ENCODE measurements at places on chromosomes 12 and 14.

DNA sequence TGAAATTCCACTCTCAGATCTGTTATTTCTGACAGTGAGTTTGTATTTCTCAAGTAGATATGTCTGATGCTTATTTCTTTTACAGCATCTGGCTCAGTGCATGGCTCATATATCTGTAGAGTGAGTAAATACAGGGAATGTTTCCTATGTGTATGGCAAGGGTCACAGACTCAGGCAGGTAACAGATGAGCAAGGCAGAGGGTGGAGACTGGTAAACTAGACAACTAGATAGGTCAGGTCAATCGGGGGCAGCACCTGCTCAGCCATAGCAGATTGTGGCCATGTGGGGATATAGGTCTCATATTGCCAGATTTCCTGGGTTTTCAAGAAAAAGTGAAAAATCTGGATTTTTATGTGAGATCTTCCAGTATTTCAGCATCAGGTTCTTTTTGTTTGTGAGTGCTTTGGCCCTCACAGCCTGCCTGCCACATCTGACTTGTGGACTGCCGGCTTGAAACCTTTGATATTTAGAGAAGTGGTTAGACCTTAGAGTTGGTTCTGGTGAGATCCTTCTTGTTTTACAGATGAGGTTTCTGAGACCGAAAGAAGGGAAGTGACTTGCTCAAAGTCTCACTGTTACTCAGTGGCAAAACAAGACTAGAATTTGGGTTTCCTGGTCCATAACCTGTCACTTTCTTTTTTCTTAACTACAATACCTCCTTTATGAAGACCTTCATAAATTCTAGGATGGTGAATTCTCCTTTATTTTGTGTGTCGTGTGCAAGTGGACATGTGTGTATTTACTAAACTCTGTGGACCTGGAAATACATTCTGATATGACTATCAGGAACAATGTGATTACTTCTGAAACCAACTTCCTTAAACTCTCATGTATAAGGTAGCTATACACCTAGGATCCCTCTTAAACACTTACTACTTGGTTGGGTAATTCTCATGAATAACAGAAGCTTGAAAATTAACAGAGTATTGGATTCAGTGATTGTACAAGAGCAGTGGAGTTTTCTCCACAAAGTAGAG lies 34.4 kb downstream of the PROX2 start:
- DNase-seq: no peak

DNA sequence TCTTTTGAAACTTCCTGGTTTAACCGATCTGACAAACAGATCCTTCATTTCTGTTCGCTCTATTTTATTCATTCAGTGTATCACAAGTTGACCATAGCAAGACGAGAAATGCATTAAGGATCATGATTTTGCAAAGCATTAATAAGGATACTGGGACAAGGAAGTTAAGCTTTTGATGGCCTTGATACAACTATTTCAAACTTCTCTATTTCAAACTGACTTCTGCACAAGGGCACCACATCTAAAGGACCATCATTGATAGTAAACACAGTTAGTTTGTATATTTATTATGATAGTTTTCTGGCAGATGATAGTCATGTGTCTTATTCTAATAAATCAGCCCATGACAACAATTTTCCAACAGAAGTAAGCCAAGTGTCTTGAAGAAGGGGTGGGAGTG lies 25.8 kb upstream of the PLXNC1 start:
- no peak for DNase-seq

DNA sequence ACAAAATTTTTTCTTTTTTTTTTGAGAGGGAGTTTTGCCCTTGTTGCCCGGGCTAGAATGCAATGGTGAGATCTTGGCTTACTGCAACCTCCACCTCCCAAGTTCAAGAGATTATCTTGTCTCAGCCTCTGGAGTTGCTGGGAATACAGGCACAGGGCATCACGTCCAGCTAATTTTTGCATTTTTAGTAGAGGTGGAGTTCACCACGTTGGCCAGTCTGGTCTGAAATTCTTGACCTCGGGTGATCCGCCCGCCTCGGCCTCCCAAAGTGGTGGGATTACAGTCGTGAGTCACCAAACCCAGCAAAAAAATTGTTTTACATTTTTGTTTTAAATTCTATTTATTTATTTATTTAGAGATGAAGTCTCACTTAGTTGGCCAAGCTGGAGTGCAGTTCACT lies 4.7 kb upstream of the SLC2A14 start:
- DNase-seq: no peak

DNA sequence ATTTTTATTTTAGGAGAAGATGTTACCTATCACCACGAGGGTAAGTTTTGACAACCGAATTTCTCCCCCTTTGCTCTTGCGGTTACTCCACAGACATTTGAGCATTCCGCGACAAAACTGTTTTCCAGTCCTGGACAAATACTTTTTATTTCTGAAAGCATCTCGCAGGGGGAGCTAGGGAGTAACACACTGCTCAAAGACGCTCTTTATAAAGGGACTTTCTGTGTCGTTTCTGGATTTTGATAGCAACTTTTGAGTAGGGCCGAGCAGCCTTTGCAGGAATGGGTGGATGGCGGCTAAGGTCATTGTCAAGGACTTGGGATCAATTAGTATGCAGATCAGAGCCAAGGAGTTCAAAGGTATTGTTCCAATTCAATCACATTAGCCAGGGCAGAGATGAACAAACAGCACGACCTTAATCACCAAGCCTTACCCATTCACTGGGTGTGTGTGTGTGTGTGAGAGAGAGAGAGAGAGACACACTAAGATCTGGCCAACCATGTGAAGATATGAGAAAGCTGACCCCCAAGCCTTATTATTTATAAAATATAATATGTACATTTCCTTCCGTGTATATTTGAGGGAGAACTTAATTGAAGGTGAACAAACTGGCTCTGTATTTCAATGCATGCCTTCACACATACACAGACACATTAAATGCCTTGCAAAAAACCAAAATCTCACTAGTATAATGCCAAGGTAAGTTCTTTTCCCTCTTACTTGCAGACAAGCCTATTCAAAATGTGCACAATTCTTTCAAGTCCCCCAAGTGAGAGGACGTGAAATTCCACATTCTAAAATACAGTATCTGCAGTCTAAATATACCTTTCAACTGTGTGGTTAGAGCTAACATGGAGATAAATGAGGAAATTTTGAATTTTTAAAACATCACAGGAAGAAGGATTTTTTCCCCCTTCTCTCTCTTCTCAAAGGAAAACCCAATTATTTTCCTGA lies 613.8 kb downstream of the VRK1 start:
- DNase-seq: no peak

GRCh38 chr14:95920769-95921438 lies 44.3 kb downstream of the TUNAR start:
- DNase-seq: no peak

- no peak for DNase-seq
These were observed 170.6 kb downstream of the MED13L start for GRCh38 chr12:116106870-116107269.

- DNase-seq: no peak
These were observed 106.9 kb upstream of the PPFIA2 start for GRCh38 chr12:81866081-81866480.

GRCh38 chr12:88194868-88195267 lies 52.8 kb downstream of the TMTC3 start:
- no peak for DNase-seq

- DNase-seq: no peak
These were observed at the start of gene TMEM63C for GRCh38 chr14:77181603-77182437. Gene TMEM63C (plus strand): TSS chr14:77181798. CDS start chr14:77218814, 37,016 bp downstream.

DNA sequence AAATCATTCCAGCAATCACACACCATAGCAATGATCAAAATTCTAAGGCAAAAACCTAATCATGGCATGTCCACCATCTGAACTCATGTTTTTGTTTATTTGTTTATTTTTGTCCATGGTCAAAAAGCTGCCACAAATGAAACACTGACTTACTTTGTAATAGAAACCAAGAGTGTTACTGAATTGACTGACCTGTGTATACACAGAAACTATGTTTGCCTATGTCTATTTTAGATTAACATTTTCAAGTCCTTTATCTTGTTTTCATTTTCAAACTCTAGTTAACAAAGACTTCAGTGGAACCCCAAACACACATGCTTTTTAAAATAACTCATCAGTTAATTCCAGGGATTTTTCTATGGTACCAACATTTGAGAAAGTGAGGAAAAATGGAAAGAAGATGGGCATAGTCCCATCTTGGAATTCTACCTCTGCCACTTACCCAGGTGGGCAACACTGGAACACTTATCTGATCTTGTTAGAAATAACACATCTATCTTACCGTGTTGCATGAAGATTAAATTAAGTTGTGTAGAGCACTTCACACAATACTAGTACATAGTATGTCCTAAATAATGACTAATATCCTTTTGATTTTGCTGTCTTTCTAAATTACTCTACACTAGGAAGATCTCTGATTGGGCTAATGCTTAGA lies 6.4 kb downstream of the LUM start:
- DNase-seq: no peak

DNA sequence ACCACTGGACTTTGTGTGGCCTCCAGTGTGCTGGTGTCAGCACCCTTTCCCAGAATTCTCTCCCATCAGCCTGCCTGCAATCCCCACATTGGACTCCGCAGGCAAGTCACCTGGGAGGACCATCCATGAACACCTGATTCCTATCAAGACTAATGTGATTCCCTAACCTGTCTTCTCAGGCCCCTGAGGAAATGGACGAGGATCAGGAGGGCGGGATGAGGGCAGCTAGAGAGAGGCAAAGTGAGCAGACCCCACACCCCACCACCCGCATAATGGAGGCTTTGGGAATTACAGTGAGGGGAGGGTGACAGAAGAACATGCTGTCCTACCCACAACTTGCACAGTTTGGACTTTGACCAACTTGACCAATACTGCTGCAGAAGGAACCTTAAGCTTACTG lies 60.9 kb upstream of the RFX4 start:
- no peak for DNase-seq

- DNase-seq: no peak
These were observed 62.7 kb downstream of the RCOR1 start for GRCh38 chr14:102655137-102655536.

DNA sequence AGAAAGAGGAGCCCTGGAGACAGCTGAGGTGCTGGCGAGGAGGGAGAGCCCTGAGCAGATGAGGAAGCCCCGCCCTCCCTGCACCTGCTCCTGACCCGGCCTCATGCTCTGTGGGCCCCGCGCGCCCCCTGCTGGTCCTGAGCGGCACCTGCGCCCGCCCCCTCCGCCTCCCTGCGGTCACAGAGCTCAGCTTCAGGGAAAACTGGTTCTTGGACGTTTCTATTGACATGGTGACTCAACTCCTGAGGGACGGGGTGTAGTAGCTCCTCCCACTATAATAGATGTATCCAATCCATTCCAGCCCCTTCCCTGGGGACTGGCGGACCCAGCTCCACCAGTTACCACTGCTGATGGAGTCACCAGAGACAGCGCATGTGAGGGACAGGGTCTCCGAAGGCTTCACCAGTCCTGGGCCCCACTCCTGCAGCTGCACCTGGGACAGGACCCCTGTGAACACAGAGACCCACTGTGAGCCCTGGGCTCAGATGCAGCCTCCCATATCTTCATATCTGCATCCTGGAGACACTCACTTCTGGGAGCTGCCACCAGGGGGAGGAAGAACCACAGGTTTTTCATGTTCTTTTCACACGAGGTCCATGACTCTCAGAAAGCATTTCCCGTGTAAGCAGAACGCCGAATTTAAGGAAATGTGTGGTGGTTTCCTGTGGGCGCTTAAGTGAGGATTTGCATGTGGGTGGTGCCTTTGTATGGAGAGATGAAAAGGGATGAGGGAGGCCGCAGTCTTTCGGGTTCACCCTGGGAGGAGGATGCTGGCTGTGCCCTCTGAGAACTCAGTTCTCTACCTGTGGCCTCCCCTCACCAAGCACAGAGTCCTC lies 1346.4 kb downstream of the TMEM121 start:
- no peak for DNase-seq

DNA sequence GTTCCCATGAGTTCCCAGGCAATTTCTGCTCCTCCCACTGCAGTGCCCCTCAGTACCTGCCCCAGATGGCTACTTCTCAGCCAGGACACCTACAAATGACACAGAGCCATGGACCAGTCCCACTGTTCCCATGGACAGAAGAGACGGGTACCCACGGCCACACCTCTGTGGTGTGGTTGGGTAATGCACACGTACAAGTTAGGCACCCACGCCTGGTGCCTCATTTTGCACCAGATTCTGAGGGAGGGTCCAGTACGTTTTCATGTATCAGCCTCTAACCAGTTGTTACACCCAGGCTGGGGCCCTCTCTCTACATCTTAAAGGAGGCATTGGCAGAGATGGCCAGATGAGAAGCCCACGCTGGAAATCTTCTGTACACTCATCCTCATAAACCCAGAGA lies 114.0 kb downstream of the DICER1 start:
- peak; percentile 17 for DNase-seq
